ENCODE measurements at places on chromosomes 11 and 22.

DNA sequence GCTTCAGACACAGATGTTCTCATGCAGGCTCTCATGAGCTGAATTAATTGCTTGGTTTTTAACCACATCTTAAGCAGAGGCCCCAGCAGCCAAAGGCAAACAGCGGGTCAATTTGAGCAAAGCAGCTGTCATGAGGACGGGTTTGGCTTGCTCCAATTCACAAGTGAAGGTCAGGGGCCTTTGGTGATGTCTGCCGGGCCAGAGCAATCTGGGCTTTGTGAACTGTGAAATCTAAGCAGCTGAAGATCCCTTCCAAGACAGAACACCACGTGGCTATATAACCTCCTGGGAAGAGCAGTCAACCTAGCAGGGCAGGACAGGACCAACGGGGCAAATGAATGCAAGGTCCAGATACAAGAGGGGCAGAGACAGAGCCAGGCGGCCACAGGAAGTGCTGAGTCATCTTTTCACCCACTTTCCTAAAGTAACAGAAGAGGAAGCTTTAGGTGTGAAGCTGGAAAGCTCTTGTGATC, 187.3 kb upstream of the B3GAT1 start:
- no peak for DNase-seq

- no peak for DNase-seq
Observed at GRCh38 chr11:10319702-10320558, 15.1 kb downstream of the ADM start.

GRCh38 chr11:68844376-68844775, 2.7 kb upstream of the CPT1A start:
- no peak for DNase-seq

- DNase-seq = no peak
Observed at GRCh38 chr11:103398829-103399228, 289.6 kb downstream of the DYNC2H1 start.

- DNase-seq = no peak
Observed at GRCh38 chr11:58907780-58908179, 31.5 kb upstream of the GLYATL1 start.

GRCh38 chr11:15275141-15275540, 160.4 kb downstream of the INSC start:
- no peak for DNase-seq

DNA sequence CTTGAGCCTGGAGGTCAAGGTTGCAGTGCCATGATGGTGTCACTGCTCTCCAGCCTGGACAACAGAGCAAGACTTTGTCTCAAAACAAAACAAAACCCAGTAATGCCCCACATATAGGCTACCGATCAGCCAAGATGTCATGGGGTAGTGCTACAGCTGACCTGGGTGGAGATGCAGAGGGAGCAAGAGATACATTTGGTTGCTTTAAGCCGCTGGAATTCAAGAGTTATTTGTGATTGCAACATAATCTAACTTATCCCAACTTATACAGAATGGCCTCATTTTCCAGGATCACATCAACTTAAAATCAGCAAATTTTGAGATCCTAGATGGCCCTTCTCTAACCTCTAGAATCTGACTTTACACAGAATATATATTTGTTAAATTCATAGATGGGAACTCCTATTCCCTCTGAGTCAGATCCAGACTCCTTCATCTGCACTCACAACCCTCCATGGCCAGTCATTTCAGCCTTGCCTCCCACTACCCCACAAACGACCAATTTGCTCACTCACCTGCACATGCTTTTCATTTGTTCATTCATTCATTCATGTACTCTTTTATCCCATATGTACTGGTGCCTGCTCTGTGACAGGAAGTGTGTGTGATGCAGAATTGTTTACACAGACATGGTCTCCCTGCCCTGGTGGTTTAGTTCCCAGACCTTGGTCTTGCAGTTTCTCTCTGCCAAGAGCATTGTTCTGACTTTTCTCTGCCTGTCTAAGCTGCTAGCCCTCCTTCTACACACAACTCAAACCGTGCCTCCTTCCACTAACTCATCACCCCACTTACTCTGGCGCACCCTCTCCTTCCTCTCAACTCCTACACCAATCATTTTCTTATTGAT, 24.1 kb upstream of the APLNR start:
- DNase-seq = no peak

DNA sequence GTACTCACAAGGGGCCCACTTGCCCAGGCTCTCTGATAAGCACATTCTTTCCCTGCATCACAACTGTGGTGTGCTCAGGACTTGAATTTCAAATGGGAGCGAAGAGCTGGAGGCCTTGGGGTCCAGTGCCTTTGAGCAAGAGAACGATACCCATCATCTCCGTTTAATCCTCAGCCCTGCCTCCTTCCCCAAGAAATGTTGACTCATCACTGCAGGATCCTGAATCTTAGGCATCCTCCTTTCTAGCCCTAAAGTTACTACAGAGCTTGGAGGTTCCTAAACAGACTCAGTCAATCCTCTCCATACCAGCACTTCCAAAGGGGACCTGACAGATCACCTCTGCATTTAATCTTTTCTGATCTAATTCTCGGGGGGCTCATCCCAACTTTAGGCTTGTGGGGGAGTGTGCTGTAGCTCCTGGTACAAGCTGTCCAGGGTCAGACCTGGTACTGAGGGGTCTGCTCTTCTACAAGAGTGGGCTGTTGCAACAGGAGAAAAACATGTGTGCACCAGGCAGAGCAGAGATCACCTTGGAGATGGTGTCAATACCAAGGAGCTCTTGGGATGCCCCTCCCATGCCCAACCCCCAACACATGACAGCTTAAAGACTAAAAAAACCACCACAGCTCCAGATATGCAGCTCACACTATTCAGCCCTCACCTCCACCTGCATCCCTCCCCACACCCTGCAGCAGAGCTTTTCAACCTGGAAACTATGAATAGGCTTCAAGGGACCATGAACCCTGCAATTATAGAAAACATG, 3.9 kb upstream of the PRG2 start:
- DNase-seq = no peak

- DNase-seq = no peak
Observed at GRCh38 chr22:43236411-43237166, 49.7 kb upstream of the TTLL12 start.

DNA sequence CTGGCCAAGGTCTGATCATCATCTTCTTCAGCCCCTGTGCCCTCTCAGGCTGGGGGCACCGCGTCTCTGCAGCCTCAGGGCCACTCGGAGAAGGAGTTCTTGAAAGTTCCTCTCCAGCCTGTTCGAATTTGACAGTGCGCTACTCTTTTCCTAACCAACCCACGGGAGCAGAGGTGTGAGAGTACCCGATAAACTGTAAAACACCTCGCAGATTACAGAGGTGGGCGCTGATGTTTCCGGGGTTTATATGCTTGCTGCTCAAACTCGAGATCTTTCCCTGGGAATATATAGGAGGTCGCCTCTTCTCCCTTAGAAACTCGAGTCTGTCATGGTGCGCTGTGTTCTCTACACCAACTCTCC, 515 bp downstream of the CTR9 start:
- DNase-seq = no peak

- no peak for DNase-seq
Observed at GRCh38 chr11:128735935-128736605, 42.2 kb downstream of the FLI1 start.

DNA sequence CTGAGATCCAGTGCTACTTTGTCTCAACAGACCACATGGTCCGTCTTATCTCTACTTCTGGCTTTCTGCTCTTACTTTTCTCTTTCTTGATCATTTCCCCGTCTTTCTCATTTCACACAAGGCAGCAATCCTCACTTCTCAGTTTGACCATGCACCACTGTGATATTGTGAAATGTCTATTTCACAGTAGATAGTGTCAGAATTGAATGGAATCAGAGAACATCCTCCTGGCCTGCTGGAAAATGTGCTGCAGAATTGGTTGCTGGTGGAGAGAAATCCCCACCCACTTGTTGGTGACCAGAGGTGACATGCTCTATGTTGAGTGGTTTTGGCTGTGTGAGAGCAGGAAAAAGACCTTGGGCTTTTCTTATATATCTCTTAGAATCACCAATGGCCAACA, 57.8 kb upstream of the RCN1 start:
- DNase-seq = no peak

- no peak for DNase-seq
Observed at GRCh38 chr11:84290647-84291046, 1004.5 kb upstream of the CCDC90B start.

GRCh38 chr11:64333556-64333955, 6.4 kb upstream of the CCDC88B start:
- DNase-seq = no peak

DNA sequence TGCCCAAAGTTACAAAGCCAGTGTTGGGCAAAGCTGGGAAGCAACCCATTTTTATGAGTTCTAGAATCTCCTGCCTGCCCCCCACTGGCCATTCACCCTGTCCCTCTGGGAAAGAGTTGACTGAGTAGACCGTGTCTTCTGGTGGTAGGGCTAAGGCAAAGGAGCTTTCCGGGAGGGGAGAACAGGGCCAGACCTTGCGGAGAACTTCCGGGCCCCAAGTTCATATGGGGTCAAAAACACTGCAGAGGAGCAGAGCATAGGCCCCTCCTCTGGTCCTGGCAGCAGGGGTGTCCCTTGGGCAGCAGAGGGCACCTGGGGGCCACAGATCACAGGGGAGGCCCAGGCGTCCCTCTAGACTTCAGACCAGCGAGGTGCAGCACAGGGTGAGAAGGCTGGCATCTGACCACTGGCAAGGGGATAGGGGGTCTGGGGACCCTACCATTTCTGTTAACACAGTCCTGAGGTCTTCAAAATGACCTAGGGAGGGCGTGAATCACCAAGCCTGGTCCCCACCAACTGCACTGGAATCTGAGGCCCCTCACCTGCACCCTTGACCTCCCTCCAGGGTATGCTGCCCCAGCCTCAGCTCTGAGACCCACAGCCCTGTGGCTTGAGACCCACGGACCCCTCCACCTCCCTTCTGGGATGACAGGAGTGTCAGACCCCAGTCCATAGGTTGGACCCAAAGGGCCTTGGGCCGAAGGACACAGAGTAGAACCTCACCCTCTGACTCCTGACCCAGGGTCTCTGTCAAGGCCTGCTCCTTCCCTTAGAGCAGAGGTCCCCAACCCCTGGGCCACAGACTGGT, 1.3 kb upstream of the ARAP1 start:
- no peak for DNase-seq

- DNase-seq = no peak
Observed at GRCh38 chr11:35464308-35464707, 45.0 kb upstream of the SLC1A2 start.

DNA sequence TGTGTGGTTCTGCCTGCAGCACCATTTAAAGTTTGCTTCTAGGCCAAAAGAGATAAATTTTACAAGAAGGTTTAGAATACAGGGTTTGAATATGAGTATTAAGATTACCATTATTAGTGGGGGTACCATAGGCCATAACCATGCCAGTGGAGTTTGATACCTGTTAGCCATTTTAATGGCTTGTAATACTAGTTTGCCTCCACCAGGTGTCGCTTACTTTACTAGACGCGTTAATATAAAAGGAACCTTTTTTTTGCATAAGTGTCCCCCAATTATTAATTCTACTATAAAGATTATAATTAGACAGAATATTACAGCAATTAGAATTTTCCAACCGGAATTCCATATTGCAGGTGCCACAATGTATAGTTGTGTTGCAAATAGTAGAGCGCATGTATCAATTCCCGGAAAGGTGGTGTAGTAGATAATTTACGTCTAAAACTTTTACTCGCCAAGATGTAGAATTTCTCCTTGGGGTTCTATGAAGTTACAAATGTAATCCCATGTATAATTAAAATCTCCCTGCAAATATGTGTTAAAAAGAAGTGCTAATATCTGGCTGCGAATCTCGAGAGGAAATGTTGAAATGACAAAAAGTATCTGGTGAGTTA, 16.1 kb downstream of the MS4A6E start:
- no peak for DNase-seq

DNA sequence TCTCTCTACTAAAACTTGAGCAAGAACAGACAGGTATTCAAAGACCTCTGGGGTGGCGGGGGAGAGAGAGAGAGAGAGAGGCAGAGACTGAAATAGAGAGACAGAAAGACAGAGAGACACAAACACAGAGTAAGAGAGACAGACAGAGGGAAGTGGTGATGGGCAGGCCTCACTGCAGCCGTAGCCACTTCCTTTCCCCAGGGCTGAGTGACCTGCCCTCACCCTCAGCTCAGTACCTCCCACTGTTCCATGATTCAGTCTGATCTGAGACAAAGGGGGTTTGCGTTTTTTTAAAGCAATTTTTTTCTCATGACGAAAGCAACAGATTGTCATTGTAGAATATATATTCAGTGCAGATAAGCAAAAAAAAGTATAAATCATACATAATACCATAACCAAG, 607.9 kb upstream of the B3GAT1 start:
- no peak for DNase-seq

DNA sequence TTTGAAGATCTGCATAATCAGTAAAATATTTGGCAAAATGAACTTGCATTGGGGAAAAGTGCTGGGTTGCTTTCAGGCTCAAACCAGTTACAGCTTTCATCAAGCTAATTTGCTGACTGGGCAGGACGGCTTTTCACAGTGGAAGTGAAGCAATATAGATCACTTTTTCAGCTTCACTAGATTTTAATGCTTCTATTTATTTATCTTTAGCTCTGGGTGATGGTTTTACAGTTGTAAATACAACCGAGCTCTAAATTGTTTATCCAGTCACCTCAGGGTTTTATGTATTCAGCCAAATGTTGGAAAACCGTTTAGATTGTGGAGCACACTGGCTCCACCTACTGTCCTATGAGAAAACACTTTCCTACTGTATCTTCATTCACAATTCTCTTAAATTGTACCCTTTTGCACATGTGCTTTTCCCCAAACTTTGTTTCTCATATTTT, 58.2 kb downstream of the ACER3 start:
- DNase-seq = peak; percentile 17

DNA sequence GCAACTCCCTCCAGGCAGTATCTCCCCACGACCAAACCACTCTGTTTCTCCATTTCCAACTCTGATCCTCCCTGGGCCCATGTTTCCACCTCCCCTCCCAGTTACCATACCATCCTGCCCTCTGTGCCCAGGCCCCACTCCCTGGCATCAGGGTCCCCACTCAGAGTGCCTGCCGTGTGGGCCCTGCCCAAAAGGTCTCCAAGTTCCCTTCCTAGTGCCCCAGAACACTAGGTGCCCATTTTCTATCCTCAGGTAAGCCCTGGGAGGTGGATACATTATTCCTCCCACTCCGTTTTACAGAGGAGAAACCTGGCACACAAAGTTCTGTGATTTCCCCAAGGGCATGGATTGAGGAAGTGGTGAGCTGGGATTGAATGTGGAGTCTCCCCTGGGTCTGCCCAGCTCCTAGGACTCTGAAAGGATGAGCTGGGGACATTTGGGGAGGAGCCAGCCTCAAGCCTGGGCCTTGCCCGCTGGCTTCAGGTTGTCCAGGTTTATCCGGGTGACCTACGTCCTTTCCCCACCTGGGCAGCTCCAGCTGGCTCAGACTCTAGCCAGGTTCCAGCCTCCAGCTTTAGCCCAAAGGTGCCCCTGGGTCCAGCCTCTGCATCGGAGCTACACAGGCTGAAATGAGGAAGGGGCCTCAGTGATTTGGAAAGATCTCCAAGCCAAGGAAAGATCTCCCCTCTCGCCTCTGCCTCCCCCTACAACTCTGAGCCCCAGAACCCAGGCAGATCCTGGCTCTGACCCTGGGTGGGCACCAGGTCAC, 2.2 kb upstream of the GSTT4 start:
- DNase-seq = no peak

- DNase-seq = no peak
Observed at GRCh38 chr22:40423310-40423688, 52.9 kb downstream of the SGSM3 start.

Data from NCI-H2171 (cell line).